Amniotic epithelial cell (primary cell): ENCODE measurements at places on chromosomes 1 and 21.

DNA sequence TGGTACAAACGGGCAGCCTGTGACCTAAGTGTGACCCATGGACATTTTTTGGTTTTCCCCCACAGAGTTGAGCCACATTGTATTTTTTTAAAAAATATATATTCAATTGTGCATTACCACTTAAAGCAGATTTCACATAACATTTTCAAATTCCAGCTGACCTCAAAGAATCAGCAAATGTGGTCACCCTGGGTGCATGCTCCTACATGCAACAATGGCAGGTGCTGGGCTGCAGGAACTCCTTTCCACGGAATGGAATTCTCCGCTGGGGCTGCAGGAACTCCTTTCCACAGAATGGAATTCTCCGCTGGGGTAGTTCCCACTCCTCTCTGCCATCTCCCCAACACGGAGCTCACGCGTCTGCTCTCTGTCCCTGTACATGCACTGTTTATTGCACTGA lies 68.7 kb downstream of the MAP10 start:
- no peak for DNase-seq

DNA sequence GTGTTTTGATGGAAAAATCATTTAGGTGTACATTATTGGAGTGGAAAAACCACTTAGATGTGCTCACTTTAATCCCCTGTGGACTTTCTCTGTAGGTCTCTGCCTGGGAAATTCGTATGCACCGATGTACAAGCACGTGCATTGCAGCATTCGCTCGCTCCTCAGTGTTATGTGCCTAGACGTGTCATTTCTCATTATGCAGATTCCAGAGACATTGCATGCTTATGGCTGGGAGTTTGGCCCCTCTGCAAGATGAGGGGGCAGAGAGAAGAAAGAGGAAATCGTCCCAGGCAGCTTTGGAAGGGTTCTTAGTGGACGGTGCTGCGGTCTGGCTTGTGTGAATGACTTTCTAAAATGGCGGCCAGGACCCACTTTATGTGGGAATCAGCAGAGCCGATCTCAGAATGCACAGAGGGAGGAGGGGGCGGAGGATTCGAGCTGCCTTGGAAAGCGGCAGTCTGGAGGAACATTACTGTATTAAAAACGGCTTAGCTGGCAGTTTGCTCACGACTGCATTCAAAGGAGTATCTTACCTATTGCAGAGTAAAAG lies 2.3 kb downstream of the SPEN start:
- DNase-seq, result peak; percentile 48

- DNase-seq, result peak; percentile 38
These were observed 10.7 kb downstream of the PIGR start for GRCh38 chr1:206935491-206936067.

GRCh38 chr1:23420778-23421177 lies 3.8 kb downstream of the TCEA3 start:
- DNase-seq, result no peak

- DNase-seq, result no peak
These were observed 124.3 kb upstream of the BCL9 start for GRCh38 chr1:147417024-147417423.

DNA sequence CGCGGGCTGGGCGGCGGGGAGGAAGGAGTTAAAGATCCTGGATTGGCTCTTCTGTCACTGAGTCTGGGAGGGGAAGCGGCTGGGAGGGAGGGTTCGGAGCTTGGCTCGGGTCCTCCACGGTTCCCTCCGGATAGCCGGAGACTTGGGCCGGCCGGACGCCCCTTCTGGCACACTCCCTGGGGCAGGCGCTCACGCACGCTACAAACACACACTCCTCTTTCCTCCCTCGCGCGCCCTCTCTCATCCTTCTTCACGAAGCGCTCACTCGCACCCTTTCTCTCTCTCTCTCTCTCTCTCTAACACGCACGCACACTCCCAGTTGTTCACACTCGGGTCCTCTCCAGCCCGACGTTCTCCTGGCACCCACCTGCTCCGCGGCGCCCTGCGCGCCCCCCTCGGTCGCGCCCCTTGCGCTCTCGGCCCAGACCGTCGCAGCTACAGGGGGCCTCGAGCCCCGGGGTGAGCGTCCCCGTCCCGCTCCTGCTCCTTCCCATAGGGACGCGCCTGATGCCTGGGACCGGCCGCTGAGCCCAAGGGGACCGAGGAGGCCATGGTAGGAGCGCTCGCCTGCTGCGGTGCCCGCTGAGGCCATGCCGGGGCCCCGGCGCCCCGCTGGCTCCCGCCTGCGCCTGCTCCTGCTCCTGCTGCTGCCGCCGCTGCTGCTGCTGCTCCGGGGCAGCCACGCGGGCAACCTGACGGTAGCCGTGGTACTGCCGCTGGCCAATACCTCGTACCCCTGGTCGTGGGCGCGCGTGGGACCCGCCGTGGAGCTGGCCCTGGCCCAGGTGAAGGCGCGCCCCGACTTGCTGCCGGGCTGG lies at the start of gene NPR1:
Gene NPR1, plus strand, starts transcription at position 170 of the 818 bp plus-strand sequence. Its CDS starts 421 bp downstream, at position 591.
- no peak for DNase-seq

DNA sequence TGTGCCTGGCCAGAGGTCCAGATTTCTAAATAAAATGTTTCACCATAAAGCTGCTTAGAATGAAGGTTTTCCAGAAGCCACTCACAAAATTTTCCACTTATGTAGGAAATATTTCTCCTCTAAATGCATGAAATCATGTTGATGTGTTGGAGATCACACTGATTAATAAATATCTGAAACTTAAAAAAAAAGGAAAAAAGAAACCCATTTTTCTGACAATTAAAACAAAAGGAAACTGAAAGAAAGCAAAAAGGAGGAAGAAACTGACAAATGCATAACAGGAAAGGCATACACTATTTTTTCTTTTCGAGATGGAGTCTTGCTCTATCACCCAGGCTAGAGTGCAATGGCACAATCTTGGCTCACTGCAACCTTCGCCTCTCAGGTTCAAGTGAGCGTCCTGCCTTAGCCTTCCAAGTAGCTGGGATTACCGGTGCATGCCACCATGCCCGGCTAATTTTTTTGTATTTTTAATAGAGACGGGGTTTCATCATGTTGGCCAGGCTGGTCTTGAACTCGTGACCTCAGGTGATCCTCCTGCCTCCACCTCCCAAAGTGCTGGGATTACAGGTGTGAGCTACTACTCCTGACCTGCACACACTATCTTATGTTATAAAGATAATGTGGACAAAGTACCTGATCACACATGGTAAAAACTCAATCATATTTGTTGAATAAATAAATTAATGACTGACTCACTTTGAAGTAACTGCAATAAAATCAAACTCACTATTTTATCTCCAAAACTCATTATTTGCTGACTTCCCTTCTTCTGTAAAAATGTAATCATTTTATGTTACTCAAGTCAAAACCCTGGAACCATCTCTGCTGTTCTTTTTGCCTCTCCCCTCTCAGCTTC lies 149.8 kb upstream of the NR5A2 start:
- DNase-seq, result no peak

DNA sequence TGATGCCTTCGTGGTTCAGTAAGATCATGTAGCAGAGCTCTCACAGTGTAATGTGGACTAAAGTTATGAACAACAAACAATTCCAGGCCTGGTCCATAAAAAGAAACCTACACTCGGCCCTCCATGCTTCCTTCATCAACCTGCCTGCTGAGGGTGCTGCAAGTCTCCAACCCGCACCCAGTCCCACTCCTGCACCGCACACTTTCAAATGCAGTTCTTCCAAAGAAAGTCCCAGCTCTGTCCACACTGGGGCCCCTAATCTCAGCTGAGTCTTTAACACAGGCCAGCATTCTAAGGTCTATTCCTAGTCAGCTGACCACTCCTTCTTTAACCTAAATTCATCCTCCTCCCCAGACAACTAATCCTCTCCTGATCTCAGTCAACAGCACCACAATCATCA lies 71.5 kb upstream of the NR5A2 start:
- no peak for DNase-seq

- DNase-seq, result peak; percentile 74
These were observed 1453.2 kb downstream of the PLA2G4A start for GRCh38 chr1:188281921-188282320.

DNA sequence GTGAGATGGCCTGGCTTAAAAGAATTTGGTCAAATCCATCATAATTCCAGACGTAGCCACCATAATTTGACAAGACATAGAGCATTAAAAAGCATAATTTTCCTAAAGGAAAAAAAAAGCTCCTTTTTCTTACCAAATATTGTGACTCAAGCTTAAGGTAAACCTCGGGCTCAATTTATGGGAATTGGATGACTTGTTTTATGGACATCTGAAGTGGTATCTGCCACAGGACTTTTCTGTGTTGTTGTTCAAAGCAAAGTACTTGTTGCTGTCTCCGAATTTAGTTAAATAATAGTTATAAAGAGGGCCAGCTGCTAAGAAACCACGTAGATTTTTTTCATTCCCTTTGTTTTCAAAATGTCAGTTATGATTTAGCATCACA lies 1.1 kb downstream of the MPZL1 start:
- peak; percentile 12 for DNase-seq

DNA sequence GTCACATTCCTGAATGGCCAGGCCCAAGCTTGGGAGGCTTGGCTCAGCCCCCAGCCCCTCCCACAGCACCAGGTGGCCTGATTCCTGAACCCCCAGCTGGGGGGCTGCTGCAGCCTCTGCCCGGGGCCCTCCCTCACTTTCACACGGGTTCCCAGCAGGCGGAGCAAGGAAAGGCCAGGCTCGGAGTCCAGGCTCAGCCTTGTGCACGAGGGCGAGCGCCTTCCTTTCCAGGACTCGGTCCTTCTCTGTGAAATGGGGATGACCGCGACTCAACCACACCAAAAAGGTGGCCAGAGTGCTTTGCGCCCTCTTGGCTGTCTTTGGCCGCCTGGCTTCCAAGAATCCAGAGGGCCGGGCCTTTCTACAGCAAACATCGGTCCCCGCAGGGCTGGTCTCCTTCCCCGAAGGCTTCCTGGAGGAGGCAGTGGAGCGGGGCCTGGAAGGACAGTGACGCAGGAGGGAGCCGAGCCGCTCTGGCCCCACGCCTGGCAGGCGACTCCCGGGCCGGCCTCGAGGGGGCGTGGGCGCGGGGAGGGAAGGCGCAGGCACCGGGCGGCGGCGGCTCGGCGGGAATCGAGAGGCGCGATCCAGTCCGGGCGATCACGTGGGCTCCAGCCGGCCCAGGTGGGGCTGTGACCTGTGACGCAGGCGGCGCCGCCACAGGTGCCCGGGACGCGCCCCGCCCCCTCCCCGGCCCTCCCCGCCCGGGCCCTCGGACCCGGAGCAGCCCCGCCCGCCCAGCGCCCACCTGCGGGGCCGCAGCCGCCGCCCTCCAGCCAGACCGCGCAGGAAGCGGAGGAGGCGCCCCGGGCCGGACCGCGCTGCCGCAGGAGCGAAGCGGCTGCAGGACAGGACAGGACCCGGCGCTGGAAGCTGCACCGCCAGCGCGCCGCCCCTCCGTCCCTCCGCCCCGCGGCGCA lies at the start of gene ARHGEF16:
Gene ARHGEF16, plus strand, starts transcription at position 775 of the 920 bp plus-strand sequence. CDS start 8,420 bp downstream, outside the sequence.
- DNase-seq, result no peak

DNA sequence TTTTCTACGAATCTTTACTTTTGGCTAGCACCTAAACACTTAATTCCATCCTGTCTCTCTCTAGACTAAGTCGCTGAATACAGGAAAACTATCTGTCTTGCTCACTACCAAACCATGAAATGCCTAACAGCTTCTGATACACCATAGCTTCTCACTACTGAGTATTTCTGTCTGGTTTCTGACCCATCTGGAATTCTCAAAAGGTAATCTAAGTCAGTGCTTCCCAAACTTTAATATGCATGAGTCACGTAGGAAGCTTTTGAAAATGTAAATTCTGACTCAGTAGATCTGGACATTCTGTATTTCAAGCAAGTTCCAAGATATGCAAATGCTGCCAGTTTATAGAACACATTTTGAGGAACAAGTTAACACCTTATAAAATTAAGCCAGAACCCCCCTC lies 9.2 kb upstream of the OVGP1 start:
- peak; percentile 41 for DNase-seq

- no peak for DNase-seq
These were observed 612.9 kb downstream of the PTPRU start for GRCh38 chr1:29849038-29849750.

- DNase-seq, result no peak
These were observed 46.5 kb upstream of the PARP1 start for GRCh38 chr1:226454349-226454748.

DNA sequence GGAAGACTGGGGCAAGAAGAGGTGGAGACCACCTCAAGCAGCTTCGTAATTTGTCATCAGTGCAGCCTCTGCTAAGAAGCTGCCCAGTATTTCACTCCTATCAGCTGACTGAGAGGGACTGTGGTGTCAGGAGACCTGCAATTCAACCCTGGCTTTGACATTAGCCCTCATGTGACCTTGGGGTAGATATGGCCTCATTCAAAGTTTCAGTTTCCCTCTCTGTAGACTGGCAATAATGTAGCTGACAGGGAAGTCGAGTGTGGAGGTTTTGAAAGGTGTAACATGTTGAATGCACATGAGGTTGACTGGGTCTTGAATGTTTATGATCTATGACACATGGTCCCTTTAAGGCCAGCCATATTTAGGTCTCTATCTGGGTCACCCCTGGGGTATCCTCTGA lies 2.2 kb upstream of the SPRR4 start:
- no peak for DNase-seq

DNA sequence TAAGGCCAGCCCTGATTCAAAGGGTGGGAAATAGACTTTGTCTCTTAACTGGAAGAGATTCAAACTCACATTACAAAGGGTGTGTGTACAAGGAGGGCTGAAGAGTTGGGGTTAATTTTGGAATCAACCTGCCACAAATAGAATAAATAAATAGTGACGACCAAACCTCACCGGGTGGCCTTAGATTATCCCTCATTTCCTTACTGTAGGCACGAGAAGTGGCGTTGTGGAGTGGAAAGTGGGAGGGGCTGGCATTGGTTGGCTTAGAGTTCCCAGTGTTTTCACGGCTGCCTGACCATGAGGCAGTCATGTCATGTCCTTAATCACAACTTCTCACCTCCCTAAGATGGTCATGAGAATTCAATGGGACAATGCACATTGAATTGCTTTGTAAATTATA lies 21.3 kb upstream of the RUNX1 start:
- DNase-seq, result no peak

- no peak for DNase-seq
These were observed 26.9 kb downstream of the ANGPTL7 start for GRCh38 chr1:11216074-11216473.

DNA sequence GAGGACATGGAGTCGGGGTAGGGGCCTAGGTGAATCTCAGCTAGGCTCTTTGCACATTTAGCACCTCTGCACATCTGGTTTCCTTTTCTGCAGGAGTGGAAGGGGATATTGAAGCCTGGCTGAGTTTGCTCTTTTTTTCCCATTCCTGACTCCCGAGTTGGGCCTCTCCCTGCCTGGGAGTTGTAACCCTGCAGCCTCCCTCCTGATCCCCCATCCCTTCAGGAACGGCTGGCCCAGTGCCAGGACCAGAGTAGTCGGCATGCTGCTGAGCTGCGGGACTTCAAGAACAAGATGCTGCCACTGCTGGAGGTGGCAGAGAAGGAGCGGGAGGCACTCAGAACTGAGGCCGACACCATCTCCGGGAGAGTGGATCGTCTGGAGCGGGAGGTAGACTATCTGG lies 836 bp downstream of the OLFML3 start:
- DNase-seq, result peak; percentile 53

GRCh38 chr1:176989023-176989422 lies 175.5 kb downstream of the ASTN1 start:
- peak; percentile 3 for DNase-seq

DNA sequence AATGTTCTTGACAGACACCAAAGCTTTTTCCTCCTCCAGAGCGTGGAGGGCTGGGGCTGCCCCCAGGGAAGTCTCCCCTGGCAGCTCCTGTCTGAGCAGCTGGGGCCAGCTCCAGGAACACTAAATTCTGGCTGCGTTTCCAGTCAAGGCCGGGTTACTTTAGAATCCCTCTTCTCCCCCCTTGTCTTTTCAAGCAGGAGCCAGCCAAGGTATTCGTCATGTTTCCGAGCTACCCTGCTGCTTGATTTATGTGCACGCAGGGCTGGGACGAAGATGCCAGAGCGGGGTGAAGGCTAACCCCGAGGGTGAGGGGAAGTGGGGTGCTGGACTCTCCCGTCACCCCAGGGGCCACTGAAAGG lies 68.1 kb upstream of the ANGPTL1 start:
- peak; percentile 66 for DNase-seq
